ENCODE measurements at places on chromosomes 6 and 20.

DNA sequence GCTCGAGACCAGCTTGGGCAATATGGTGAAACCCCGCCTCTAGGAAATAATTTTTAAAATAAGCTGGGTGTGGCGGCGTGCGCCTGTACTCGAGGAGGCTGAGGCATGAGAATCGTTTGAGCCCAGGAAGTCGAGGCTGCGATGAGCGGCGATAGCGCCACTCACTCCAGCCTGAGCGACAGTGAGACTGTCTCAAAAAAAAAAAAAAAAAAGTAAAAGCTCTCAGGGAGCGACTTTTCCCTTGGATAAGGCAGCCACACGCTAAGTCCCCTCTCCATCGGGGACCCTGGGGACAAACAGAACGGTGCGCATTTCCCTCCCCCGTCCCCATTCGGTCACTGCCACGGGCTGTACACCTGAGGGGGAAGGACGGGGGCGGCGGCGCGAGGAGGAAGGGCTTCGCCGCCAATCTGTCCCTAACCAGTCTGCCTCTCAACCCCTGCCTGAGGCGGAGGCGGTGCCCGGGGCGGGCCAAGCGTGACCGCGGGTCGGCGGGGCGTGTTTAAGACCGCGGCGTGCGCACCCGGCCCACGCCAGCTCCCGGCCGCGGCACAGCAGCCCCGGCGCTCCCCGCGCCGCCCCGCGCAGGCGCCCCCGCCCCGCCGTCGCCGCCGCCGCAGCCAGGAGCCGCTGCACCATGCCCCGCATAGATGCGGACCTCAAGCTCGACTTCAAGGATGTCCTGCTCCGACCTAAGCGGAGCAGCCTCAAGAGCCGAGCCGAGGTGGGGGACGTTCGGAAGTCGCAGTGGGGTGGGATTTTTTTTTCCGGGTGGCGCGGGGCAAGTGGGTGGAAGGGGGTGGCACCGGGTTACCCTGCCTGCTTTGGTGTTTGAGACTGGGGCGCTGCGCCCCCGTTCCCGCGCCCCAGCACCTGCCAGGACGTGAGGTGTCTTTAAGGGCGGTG lies at the start of gene GMPR:
GMPR (plus strand) TSS at position 531 of the 906 bp plus-strand sequence; CDS start at position 638, 107 bp downstream.
- DNase-seq = peak; percentile 71

GRCh38 chr20:57749869-57750268 lies 40.1 kb upstream of the PMEPA1 start:
- DNase-seq = no peak

DNA sequence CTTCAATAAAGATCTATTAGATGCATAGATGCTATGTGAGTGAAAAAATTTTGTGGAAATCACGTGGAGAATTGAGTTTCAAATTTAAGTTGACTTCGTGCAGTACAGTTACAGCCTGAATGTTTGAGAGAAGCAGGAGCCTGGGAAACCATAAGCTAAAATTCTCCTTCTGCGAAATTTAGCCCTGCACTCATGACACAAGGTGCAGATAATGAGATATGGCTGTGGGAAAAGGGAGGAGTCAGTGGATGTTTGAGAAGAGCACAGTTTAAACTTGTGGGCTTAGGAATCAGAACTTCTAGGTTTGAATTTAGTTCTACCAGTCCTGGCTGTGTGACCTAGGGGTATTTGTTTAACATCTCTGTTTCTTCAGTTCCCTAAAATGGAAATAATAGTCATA lies 32.1 kb upstream of the SIRPG start:
- no peak for DNase-seq

DNA sequence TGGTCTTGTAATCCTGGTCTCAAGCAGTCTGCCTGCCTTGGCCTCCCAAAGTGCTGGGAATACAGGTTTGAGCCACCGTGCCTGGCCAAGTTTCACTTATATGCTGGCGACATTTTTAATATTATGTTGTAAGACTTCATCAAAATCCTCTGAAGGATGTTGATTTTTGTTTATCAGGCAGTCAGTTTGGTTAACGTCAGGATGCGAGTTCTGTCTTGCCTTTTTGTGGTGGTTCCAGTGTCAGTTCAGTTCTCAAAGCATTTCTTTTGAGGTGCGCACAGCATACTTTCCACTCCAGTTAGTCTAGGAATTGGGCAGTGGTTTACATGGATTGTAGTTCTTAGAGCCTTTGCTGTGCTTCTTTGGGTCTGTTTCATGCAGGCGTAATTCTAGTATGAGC lies 24.9 kb downstream of the SCAF8 start:
- DNase-seq = no peak

- DNase-seq = no peak
Measured at GRCh38 chr6:15588971-15589634, 73.7 kb downstream of the DTNBP1 start.

DNA sequence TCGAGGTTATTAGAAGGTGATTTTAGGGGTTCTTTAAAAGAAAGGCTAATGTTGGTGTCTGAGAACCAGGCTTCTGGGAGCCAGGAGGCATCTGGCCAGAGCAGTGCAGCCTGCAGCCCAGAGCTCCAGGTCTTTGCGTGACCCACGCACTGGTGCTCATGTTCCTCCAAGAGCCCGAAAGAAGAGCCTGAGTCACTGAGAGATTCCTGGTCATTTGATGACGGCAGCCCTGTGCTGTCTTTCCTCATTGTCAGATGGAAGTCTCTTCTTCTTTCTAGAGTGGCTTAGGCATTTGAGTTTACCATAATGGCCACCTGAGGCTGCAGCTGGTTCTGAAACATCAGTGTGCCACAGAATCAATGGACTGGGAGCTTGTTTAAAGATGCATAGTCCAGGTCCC lies 46.4 kb downstream of the CD109 start:
- DNase-seq = no peak

DNA sequence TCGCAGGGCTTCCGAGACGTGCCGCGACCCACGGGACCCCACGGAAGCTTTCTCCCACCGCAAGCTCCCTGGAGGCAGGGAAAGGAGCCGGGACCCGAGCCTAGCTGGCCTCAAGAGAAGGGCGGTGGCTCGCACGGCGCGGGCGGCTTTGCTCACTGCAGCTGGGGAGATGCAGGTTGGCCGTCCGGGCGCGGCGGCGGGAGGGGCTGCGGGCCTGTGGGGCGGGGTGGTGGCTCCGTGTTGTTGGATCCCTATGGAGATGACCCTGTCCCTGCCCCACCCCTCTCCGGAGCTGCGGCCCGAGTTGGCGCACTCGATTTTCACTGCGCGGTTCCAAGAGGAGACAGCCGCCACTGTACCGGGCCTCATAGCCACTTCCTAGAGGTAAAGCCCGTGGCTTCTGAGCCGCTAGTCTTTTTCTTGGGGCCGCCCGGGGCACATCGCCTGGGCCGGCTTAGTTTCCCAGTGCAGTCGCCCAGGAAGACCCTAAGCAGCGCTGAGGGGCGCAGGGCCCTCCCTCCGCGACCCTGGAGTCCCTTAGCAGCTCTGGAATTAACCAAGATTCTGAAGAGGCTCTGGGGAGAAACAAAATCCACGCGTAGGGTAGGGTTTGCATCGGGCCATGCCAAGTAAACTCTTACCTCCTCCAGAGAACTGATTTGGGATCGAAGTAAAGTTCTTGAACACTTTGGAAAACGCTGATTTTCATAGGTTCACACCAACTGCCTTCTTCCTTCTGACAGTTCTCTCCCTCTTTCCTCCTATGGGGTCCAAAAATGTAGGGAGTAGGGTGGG lies at the start of gene ECT2L:
ECT2L (plus strand) TSS at position 279 of the 795 bp plus-strand sequence. CDS start 17,188 bp downstream, outside the sequence.
- DNase-seq = peak; percentile 14

GRCh38 chr20:53316206-53316937 lies 277.3 kb downstream of the ZNF217 start:
- DNase-seq = no peak

- DNase-seq = no peak
Measured at GRCh38 chr20:58718729-58719128, 26.1 kb downstream of the NPEPL1 start.

DNA sequence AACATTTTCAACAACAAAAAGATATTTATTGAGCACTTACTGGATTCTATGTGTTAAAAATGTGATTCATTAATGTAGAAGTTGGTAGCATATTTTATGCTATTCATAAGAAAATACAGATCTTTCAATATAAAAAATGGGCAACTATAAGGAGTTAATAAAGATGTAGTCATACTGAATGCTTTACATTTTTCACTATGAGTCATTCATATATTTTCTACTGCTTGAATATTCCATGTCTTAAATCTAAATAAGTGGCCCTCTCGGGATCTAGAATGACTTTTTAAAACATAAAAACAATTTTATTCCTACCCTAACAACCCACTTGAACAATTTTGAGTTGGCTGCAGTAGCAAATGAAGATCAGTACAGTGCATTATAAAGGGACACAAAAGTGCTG lies 362.1 kb downstream of the PHF3 start:
- DNase-seq = no peak

GRCh38 chr6:137258170-137258569 lies 39.0 kb upstream of the IFNGR1 start:
- no peak for DNase-seq

DNA sequence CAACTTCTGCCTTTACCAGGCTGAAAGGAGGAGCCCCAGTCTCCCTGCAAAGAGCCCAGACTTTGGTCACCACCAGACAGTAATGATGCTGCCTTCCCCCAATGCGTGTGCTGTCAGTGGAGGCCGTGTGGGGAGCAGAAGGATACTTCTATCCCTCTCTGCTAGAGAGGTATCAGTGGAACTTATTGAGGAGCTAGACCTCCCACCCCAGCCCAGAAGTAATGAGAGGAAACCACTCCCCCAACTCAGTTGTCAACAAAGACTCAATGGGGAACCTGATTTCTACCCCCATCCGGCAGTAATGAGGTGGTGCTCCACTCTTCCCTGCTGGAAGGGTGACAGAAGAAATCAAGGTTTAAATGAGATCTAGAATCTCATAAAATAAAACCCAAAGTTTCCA lies 4.4 kb upstream of the WFDC8 start:
- DNase-seq = no peak

GRCh38 chr6:88442737-88443136 lies 276.6 kb upstream of the CNR1 start:
- DNase-seq = no peak

- DNase-seq = no peak
Measured at GRCh38 chr6:5280920-5281319, 19.6 kb downstream of the FARS2 start.

DNA sequence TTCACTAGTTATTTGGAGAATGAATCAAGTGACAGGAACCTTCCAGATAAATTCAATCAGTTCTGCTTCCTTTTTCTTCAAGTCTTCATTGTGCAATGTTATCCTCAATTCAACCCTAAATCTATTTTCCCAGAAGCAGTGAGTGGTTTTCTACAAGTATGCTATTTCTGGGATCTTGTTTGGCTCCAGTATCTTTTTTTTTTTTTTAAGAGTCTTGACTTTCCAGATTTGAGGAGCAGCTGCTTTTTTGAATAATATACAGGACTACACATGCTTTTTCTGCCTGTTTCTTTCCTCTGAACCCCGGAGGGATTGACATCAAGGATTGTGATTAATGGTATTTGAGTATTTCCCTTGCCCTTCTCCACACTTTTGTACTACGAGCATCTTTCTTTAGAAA lies 339.2 kb upstream of the JAG1 start:
- no peak for DNase-seq

GRCh38 chr6:145631374-145631773 lies 103.9 kb downstream of the EPM2A start:
- no peak for DNase-seq

DNA sequence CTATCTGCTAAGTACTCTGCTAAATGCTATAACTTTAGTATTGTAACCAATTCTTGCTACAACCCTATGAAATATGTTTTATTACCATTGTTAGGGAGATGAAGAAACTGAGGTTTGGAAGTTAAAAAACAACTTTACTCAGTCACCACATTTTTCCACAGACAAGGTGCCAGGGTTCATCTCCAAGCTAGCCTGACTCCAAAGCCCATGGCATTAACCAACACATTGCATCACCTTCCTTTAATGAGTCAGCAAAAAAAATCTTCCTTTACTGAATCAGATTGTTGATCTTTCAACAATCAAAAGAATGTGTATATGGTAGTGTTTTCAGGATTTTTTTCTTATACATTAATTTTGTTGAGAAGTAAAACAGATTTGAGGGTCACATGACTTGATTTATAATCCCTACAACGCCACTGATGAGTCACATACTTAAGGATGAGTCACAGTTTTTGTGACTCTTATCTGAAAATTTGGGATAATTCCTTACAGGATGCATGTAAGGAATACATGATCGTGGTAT lies 41.5 kb downstream of the MAN1A1 start:
- no peak for DNase-seq

DNA sequence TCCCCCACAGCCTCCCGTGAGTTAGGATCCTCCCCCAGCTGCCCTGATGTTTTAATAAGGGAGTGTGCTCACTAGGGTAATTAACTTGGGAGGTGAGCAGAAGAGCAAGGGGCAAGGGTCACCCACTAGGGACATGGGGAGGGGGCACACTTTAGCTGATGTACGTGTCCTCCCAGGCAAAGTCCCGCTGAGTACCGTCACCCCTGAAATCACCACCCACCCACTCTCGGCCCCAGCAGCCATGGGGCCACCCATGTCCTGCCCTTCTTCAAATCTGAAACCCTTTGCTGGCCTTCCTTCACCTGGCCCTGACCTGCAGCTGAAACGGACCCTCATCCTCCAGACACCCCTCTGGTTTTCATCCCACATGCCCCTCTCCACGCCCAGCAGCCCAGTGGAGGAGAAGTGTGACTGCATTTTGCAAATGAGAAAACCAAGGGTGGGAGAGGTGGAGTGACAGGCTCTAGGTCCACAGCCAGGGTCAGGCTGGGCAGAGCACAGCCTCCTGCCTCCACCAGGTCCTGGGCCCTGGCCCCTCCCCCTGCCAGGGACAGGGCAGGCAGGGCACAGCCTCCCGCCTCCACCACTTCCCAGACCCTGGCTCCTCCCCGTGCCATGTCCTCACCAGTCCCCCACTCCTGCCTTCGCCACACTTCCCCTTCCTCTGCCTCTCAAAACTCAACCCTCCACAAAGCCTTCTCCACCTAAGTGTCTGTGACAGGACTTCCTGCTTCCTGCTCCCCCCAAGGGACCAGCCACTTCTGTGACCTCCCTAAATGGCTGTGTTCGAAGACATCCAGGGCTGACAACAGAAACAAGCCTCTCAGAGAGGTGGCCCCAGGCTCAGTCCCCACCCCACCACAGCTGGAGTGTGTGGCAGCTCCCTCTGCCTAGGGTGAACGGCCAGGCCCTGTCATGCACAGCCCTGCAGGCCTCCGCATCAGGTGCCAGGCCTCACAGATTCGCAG lies 15.1 kb downstream of the ACSS1 start:
- DNase-seq = peak; percentile 85

- DNase-seq = no peak
Measured at GRCh38 chr20:21358737-21359136, 38.6 kb downstream of the NKX2-4 start.

DNA sequence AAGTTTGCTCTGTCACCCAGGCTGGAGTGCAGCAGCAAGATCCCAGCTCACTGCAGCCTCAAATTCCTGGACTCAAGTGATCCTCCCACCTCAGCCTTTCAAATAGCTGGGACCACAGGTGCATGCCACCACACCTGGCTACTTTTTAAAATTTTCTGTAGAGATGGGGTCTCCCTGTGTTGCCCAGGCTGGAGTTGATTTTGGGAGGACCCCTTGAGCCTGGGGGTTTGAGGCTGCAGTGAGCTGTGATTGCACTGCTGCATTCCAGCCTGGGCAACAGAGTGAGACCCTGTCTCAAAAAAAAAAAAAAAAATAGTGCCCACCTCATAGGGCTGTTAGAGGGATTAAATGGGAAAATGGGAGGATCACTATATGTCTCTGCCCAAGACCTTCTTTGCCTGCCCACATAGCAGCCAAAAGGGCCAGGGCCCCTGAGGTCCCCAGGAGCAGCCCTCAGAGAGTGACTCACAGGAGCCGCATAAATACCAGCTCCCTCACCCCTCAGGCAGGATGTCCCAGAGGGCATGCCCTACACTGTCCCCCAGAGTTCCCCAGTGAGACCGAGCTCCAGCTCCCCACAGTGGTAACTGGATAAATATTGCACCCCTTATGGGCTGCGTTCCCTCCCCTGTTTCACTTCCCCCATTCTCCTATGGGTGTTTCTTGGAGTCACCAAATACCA lies 11.7 kb upstream of the MDGA1 start:
- peak; percentile 41 for DNase-seq

- no peak for DNase-seq
Measured at GRCh38 chr20:37484331-37484730, 36.7 kb upstream of the NNAT start.
